ENCODE measurements at places on chromosomes 6 and 20.

DNA sequence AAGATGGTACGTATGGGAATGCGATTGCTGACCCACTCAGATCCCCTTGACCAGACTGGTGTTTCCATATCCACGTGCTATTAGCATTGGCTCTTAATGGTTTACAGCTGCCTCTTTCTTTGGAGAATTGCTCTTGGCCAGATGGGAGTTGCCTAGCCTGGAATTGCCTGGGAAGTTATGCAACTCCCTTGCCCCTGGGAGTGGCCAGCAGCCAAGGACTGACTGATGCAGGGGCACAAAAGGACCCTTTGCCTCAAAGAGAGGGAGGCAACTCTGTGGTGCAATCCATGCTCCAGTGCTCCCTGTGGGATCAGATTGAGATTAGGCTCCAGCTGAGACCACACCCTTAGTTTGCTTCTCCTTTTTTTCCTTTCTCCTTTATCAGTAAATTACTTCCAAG, 203.5 kb upstream of the JAG1 start:
- DNase-seq, result no peak

DNA sequence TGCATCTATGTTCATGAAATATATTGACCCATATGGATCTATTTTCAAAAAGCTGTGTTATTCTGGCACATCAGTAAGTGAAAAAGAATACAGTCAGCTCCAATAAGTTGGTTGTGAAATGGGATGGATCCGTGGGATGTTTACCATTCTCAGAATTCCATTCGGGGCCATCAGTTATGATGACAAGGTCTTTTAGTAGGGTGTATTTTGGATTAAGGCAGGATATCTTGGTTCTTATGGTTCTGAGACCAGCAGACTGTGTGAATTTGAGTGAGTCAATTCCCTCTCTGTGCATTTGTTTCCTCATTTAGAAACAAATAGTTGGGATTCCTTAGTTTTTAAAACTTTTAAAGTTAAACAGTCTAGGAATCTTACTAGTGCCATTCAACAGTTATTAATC, 287.4 kb downstream of the CD109 start:
- no peak for DNase-seq

GRCh38 chr20:25494506-25495188, 87.2 kb downstream of the GINS1 start:
- no peak for DNase-seq

GRCh38 chr20:46283426-46284039, 24.8 kb downstream of the CDH22 start:
- DNase-seq, result no peak

GRCh38 chr20:6590891-6591637, 176.4 kb upstream of the BMP2 start:
- DNase-seq, result no peak

GRCh38 chr6:24408719-24409410, 6.1 kb downstream of the MRS2 start:
- DNase-seq, result no peak

DNA sequence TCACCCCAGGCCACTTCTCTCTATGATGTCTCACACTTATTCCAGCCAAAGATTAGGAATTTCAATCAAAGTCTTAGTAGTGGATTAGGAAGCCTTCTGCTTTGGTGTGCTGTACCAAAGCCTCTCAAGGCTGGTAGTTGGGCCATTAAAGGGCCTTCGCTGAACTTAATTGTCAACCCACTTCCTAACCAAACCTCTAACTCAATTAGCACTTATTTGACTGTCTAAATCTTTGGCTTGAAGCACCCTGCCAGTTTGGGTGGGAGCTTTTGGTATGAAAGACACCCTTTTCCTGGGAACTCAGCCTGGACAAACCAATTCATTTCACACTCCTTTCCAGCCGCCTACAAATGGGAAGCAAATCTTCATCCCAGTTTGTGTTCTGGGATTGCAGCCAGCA, 81.5 kb downstream of the BMP2 start:
- DNase-seq, result no peak

- DNase-seq, result no peak
Measured at GRCh38 chr20:52047811-52048764, 143.5 kb downstream of the ZFP64 start.

GRCh38 chr6:169378620-169379381, 125.2 kb upstream of the THBS2 start:
- DNase-seq, result no peak

- DNase-seq, result no peak
Measured at GRCh38 chr6:57303931-57304681, 13.3 kb upstream of the PRIM2 start.

- no peak for DNase-seq
Measured at GRCh38 chr6:111215131-111215530, 127.8 kb downstream of the SLC16A10 start.

- DNase-seq, result no peak
Measured at GRCh38 chr20:47635256-47635655, 133.6 kb downstream of the NCOA3 start.

DNA sequence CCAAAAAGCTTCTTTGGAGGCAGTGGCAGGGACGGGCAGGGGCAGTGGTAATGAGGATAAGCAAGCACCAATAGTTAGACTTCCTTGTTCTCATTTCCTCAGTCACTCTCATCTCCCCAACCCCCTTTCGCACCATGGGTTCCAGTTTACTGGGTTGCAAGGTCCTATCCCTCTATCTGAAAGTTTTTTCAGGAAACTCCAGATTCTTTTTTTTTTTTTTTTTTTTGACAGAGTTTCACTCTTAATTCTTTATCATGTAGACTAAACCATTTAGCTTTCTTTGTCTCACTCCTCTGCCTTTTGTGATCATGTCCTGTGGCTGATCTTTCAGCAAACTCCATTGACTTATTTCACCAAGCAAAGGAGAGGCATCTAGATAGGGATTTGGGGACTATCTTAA, 51.4 kb upstream of the GMDS start:
- no peak for DNase-seq

DNA sequence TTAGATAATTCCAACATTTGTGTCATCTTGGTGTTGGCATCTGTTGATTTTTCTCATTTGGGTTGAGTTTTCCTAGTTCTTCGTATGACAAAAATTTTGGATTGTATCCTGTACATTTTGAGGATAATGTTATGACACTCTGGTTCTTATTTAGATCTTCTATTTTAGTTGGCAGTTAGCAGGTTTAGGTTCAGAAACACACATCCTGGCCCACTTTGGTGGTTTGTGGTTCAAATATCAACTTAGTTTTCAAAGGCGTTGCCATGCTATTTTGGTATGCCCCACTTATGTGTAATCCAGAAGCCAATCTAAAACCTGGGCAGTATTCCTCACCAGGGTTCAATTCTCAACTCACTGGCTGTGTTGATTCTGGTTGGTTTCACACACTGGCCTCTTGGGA, 68.2 kb downstream of the NOX3 start:
- no peak for DNase-seq

DNA sequence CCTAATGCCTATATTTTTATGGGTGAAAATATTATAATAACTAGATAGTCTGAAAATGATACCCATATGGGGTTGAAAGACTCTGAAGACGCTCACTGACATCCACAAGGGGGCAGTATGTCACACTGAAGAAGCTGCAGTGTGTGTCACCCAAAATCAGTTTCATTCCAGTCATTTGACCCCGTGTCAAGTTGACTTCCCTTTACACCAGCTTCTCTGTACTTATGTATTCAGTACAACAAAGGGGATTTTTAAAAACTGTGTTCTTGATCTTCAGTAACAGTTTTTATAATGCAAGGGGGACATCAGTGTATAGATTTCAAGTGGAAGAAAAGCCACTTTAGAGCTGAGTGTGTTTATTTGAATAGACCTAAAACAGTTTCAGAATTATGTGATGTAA, 19.3 kb downstream of the FAXC start:
- no peak for DNase-seq

- DNase-seq, result peak; percentile 62
Measured at GRCh38 chr20:362271-363254, 15.7 kb downstream of the NRSN2 start.

DNA sequence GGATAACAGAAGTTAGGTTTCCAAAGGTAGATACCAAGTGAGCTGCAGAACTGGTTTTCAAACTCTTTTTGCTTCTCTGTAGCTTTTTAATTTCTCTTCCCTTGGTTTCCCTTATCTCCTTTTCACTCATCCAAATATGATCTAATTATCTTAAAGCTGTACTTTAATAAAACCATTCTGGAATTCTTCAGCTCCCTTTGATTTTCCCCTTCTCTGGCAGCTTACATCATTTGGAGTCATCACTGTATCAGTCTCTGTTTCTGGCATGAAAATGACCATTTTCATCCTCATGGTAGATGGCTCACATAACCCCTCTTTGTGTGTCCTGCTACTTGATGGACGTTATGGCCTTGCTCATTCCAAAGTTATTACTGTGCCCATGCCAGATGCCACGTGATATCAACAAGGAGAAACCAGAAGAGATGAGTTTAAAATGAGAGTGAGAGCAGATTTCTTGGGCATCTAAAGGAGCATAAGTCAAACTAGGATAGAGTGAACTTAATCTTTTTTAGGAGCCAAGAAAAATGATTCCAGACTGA, 620.2 kb downstream of the QKI start:
- DNase-seq, result no peak

DNA sequence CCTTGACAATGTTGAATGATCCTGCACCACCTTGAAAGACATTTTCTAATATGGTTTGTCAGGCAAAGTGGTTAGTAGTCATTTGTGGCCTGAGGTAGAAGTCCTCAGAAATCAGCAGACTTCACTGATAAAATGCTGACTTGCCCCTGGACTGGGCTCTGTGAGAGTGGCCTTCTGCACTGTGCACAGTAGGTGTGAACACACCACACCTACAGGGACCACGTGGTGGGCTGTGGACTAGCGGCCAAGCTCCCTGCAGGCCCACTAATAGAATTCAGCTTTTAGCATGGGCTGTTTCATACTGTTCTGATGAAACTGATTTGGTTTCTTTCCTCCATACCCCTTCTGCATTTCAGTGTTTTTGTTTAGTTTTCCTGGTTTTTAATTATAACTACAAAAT, 7.3 kb downstream of the BPHL start:
- no peak for DNase-seq

DNA sequence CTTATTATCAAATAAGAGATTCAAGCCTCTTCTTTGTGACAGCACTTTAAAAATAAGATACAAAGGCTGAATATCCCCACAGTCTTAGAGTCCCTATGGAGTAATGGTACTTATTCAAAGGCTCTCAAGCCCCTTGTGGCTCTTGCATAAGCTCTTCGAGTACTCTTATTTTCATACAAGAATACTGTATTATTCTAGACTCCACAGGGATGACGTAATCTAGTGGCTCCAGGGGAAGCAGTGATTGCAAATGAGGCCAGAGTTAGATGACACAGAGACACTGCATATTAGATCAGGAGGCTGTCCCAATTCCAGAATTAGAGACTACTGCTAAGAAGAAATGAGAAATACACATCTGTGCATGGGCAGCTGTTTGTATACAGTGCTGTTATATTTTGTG, 1195.9 kb upstream of the MAP3K7 start:
- DNase-seq, result no peak

- DNase-seq, result no peak
Measured at GRCh38 chr6:75337835-75338580, 53.4 kb upstream of the TMEM30A start.
